ENCODE measurements at places on chromosomes 4 and X.

- DNase-seq, result no peak
- H3K4me3 ChIP-seq, result no peak overlapping the region
- H3K4me1 ChIP-seq, result peaks cover 41% of the 10 kb centered on the region
- H3K36me3 ChIP-seq, result no peaks in the 10 kb centered on the region
- no peaks in the 10 kb centered on the region for H3K27me3 ChIP-seq
- no peak overlapping the region for H3K27ac ChIP-seq
These were observed 28.5 kb downstream of the PTTG2 start for GRCh38 chr4:37988670-37989069.

GRCh38 chrX:121008920-121009319 is 23.4 kb upstream of the CT47A1 start:
- H3K4me3 ChIP-seq, result no peak overlapping the region
- no peak for DNase-seq
- H3K27ac ChIP-seq, result no peak overlapping the region
- H3K36me3 ChIP-seq, result no peaks in the 10 kb centered on the region
- H3K27me3 ChIP-seq, result no peaks in the 10 kb centered on the region

GRCh38 chr4:146846882-146847281 is 98.8 kb downstream of the TTC29 start:
- H3K4me3 ChIP-seq, result no peak overlapping the region
- H3K36me3 ChIP-seq, result no peaks in the 10 kb centered on the region
- no peaks in the 10 kb centered on the region for H3K27me3 ChIP-seq
- DNase-seq, result no peak

DNA sequence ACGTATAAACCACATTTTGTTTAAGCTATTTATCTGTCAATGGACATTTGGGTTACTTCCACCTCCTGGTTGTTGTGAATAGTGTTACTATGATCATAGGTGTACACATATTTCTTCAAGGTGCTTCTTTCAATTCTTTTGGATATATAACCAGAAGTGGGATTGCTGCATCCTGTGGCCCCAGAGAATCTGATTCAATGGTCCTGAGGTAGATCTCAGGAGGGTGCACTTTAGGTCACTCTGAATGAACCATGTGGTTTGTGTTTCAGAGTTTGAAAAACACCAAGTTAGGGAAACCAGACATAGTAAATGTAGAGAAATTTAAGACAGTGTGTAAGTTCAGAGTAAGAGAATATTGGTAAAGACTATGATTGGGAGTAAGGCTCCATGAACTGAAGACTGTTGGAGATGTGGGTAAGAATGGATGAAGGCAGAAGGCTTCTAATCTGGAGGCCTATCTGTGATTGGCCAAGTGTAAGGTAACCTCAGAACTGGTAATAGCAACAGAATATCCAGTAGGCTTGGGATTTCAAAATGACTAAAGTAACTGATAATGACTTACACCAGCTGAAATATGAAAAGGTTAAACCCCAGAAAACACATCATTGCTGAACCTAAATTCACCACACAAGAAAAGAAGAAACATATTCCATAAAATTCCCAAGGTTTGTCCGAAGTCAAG is 236.9 kb downstream of the CAMK2D start:
- no peaks in the 10 kb centered on the region for H3K4me1 ChIP-seq
- no peak for DNase-seq
- no peak overlapping the region for H3K27ac ChIP-seq
- no peaks in the 10 kb centered on the region for H3K27me3 ChIP-seq
- H3K36me3 ChIP-seq, result peaks cover 31% of the 10 kb centered on the region
- H3K4me3 ChIP-seq, result no peak overlapping the region

DNA sequence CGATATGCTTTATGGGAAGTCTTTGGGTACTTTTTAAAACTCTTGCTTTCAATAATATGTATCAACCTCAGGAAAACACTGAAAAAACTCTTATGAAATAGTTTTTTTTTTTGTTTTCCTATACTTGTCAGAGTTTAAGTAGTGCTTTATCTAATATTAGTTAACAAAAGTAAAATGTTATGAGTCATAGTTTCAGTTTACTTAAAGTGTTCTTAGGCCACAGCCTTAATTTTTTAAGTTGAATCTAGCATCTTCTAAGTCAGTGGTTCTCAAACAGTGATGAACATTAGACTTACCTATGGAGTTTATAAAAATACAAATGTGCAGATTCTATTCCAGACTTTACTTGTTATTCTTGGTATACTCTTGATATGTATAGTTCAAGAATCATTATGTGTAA is 26.3 kb upstream of the ADGRL3 start:
- DNase-seq, result no peak
- H3K4me3 ChIP-seq, result no peak overlapping the region

DNA sequence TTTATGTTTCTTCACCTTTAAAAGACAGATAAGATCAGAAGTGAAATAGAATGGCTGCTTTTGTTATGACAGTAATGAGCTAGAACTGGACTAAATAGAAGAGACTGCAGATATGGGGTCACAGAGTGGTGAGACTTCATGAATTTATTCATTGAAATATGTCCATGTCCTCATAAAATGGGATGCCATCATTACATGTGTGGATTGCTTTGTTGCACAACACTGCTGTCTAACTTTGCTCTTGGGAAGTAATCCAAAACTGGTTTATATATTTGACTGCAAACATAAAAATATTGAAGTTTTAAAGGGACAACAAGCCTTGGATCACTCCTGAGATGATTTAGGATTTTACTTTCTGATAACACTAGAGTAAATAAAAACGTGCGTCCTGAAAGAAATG is 209.2 kb upstream of the FAT4 start:
- H3K4me1 ChIP-seq, result no peaks in the 10 kb centered on the region
- no peak overlapping the region for H3K27ac ChIP-seq
- DNase-seq, result no peak
- H3K4me3 ChIP-seq, result no peak overlapping the region
- no peaks in the 10 kb centered on the region for H3K36me3 ChIP-seq
- no peaks in the 10 kb centered on the region for H3K27me3 ChIP-seq

GRCh38 chrX:117985241-117985640 is 131.4 kb downstream of the KLHL13 start:
- H3K27ac ChIP-seq, result no peak overlapping the region
- DNase-seq, result no peak
- no peaks in the 10 kb centered on the region for H3K27me3 ChIP-seq
- H3K4me1 ChIP-seq, result no peaks in the 10 kb centered on the region
- H3K4me3 ChIP-seq, result no peak overlapping the region
- H3K36me3 ChIP-seq, result no peaks in the 10 kb centered on the region

Measured in lower lobe of right lung (tissue), 2 donors.